Dorsolateral prefrontal cortex (tissue), 122 donors: ENCODE measurements at places on chromosomes 4 and X.

DNA sequence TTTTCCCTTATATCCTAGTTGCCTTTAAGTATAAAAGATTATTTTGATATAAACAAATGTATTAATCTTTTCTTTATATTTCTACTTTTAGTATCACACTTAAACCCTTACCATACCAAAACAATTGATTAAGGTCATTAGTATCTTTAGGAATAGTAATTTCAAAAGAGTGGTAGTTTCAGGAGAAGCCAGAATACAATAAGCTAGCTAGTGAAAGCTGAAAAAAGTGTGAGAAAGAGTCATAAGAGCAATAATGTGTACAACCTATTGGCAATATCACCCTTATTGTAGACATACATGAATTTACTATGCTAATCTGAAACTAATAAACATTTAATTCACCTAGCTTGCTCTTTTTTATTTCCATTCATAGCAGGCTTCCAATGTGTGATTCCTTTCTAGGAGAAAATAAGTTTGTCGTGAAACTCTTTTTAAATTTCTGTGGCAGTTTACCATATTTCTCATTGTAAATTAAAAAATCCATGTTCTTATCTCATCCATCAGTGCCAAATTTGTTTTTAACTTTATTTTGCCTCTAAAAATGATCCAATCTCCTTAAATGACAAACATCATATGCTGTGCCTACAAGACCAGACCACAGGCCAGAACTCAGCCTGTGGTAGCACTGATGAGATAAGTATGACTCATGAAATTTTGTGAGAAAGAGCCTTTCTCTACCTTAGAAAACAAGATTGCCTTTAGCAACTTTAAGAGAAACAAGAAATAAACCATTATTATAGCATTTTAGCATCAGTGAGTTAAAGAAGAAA lies 8.1 kb downstream of the NEK1 start:
- DNase-seq: no peak

GRCh38 chrX:131795442-131796229 lies 227.5 kb upstream of the STK26 start:
- DNase-seq: no peak

DNA sequence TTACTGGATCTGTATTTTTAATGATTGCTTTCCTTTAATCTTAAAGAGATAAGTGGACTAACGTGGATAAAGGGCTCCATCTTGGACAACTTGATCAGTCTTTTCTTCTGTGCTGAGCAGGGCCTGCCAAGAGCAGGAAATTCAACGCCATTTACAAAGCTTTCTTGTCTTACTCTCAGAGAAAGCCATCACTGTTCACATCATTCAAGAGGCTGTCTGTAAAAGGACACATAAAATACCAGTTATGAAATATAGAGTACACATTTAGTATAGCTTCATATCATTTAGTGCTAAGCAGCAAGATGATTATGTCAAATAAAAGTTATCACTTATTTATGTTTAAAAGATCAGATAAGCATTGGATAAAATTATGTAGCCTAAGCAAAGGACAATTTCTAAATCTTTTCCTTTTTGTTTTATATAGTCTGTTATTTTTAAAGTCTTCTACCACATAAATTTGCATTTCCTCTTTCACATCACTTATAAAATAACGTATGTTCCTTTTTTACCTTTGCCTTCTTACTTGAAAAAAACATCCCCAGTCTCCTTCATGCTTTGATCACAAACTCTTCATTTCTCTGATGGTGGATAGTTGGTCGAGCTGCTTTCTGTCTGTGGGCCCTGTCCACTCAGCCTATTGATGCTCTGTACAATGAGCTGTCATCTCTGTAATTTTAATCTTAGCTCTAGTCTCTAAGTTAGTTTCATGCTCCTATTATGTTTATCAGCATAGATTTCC lies 2.1 kb upstream of the CCNG2 start:
- DNase-seq: no peak

GRCh38 chr4:30744386-30744785 lies 24.2 kb downstream of the PCDH7 start:
- no peak for DNase-seq

DNA sequence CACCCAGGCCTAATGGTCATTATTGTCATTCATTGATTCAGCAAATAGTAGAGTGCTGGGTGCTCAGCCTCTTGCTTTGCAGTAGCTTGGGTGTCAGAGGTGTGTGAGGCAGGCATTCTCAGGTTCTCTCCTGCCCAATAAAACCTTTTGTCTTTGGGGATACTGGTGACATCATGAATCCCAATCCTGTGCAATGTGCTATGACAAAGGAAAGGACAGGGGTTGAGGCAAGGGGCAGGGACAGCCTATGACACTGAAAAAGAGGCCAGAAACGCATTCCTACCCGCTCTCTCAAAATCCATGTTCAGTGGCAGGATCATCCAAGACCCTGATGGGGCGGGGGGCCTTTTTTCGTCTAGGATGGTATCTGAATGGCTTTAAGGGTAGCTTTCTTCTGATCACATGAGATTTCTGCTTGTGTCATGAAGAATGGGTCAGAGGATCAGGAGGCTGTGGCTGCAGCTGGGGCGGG lies 1.5 kb upstream of the FAM193A start:
- no peak for DNase-seq

DNA sequence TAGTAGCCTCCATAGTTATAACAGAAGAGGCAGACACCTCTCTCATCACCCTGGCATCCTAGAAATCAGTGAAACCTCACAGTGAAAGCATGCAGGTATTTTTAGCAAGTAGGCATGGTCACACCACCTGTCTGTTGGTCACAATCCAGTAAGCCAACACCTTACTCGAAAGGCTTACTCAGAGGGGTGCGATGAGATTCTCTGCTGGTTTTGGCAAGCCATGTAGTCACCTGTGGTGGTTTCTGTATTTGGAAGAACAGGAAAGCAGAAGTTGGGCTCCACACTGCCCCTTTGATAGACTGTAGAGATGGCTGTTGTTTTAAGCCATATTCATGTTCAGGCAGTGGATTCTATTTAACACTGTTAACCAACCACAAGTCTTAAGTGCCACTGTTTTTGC lies 134.7 kb downstream of the DCLK2 start:
- DNase-seq: no peak

- peak; percentile 5 for DNase-seq
Observed at GRCh38 chr4:8919651-8920288, 48.1 kb upstream of the HMX1 start.

- no peak for DNase-seq
Observed at GRCh38 chr4:103998756-103999155, 279.0 kb upstream of the TACR3 start.

DNA sequence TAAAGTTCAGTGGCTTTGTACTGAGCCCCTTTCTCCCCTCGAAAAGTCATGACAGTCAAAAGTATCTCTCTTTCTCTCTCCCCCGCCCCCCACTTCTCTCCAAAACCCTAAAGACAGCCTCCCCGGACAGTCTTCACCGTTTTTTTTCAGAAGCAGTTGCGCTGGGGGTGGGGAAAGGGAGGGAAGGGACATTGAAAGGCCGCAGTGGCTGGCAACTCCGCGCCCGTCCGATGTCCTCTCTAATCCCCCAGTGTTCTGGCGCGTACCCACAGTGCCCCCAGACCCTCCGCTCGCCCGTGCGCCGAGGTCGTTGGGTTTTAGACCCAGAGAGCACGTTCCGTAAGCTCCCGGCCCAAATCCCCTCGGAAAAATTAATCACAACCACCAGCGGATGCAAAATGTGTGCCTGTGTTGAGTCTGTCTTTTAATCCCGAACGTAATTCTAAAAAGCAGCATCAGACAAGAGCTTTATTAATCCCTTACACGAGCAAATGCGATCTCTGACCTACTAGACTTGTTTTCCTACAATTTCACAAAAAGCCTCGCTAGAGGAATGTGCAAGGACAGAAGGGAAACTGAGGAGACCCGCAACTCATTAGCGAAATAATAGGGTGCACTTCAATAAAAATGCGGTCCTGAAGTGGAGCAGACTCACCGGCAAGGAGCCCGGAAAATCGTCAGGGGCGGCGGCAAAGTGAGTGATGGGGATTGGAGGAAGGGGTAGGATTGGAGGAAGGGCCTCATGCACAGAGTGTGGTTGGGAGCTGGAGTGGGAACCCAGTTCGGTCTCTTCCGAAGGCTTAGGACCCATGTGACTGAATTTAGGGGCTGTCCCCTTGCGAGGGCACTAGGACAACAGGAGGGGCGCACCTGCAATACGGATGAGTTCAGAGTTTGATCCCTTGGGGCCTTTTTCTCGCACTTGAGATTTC lies 12.2 kb upstream of the PRDM8 start:
- DNase-seq: no peak

- no peak for DNase-seq
Observed at GRCh38 chrX:87049567-87049966, 468.0 kb upstream of the KLHL4 start.

- DNase-seq: no peak
Observed at GRCh38 chr4:154366956-154367355, 124.6 kb downstream of the DCHS2 start.

DNA sequence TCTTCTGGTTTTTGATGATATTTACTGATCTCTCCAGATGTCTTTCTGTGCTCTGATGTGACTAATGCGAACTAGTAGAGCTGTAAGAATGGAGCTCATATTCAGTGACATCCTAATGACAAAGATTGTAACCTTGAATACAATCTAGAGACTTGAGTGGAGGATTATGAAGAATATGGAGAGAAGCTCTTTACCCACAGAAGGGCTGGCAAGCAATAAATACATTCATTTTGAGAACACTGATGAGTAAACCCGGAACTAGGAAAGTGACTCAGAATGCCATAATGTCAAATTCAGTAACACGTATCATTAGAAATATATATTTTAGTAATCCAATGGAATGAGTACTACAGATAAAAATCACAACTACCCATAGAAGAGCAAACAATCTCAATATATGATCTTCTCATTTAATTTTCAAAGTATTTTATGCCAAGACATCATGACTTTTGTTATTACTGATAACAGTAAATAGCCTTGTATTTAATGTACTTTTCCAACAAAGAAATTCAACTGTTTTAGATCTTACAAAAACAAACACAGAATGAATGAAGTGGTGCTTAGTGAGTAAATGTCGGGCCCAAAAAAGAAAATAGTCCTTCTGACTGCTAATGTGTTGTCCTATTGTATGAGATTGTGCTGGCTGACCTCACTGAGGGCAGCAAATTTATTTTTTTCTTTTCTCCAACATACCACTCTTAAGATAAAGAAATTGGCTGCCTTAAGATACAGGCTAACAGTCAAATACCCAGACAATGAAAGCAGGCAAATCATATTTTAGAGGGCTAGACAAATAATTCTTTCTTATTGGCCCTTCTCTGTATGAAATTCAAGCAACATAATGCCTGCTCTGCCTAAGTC lies 49.2 kb upstream of the HDAC8 start:
- no peak for DNase-seq

DNA sequence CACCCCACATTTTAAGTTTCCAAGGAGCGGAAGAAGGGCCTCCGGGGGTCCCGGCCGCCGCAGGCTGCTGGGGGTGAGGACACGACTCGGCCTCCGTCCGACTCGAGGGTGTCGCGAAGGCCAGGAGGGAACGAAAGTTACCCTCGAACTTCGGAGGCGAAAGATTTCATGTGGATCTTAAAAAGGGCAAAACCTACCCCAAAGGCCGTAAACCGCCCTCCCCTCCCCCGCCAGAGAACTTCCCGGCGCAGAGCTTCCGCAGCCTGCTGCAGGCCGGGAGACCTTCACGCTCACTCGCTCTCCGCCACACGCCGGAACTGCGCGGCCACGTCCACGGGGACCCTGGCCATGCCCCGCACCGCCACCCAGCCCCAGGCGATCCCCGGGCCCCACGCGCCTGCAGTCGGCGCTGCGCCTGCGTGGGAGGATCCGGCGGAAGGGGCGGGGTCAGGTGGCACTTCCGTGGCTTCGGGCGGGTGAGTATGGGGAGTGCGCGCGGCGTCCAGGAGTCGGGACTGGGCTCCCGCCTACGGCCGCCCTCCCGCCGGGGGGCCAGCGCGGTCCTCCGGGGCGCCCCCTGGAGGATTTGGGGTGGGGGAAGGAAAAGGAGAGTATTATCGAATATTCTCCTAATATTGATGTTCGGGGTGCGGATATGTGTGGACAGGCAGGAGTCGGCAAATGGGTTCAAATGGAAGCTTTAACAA lies at the start of gene MMAA:
TSS of gene MMAA (plus strand) at position 454 of the 707 bp plus-strand sequence. CDS start 19,755 bp downstream, outside the sequence.
- peak; percentile 96 for DNase-seq

DNA sequence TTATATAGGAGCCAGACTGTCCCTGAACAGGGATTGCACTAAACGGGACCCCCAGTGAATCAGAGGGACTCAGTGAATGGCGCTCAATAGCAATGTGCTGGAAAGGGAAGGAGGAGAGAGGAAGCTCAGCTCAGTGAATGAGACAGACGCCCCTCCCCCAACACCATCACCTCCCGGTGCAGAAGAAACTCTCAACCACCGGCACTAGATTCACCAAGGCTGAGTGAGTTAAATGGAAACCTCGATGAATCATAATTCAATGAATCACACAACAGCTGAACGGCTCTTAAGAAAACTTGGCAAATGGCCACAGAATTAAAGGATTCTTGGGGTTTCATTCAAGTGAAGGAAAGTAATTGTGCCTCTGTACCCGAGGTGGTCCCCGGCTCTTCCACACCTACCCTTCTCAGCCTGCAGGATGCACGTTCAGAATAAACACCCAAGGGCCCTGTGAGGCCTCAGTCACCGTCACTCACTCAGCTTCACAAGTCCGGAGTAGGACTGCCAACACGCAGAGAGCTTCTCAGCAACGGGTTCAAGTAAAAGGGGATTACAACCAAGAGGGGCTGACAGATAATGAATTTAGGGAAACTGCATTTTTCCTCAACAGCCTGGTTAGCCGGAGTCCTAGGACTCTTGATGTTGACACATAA lies 29.3 kb downstream of the CRMP1 start:
- DNase-seq: no peak

GRCh38 chr4:186002853-186003252 lies 66.1 kb upstream of the TLR3 start:
- no peak for DNase-seq

DNA sequence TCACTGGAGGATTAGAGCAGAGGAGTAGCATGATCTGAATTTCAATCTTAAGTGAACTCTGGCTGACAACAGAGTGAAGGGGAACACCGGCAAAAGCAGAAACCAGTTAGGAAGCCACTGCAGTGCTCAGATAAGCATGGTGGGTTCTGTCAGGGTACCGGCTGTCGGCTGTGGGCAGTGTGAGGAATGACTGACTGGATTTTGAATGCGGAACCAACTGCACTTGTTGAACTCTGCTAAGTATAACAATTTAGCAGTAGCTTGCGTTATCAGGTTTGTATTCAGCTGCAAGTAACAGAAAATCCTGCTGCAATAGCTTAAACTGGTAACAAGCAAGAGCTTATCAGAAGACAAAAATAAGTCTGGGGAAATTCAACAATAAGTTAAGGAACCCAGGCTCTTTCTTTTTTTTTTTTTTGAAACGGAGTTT lies 5.2 kb downstream of the HTT start:
- DNase-seq: no peak

GRCh38 chr4:87950493-87950892 lies 25.0 kb upstream of the SPP1 start:
- DNase-seq: no peak

DNA sequence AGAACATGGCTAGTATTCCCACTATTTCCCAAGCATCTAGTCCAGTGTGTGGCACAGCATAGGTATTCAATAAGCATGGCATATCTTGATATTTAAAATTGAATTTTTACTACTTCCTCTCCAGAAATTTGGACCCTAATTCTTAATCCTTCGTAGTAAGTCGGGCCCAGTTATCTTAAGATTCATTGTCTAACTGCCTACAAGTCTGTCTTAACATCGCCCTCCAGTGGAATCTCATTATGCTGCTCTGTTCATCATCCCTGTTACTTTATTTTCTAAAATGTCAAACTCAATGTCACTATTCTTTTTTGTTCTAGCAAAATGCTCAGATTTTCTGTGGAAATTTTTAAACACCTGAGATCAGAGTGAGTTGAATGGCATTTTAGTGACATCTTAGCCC lies 606.2 kb downstream of the KLHL13 start:
- DNase-seq: no peak

- DNase-seq: no peak
Observed at GRCh38 chrX:134542485-134542884, 82.5 kb downstream of the HPRT1 start.
